RKO (cell line): ENCODE measurements at places on chromosomes 16 and 17.

DNA sequence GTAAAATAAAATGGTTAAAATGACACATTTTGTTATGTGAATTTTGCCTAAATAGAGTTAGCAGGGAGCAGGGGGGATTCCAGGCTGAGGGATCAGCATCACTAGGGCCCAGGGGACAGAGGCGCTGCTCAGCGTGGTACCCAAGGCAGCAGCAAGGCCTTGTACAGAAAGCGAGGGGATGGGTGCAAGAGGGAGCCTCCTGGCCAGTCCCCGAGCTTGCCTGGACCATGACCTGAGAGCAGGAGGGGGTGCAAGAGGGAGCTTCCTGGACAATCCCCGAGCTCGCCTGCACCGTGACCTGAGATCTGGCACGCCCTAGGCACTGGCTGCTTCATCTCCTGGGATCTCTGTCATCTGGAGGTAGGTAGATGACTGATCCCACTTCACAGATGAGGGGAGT is 17.3 kb upstream of the JPH3 start:
- DNase-seq = no peak

DNA sequence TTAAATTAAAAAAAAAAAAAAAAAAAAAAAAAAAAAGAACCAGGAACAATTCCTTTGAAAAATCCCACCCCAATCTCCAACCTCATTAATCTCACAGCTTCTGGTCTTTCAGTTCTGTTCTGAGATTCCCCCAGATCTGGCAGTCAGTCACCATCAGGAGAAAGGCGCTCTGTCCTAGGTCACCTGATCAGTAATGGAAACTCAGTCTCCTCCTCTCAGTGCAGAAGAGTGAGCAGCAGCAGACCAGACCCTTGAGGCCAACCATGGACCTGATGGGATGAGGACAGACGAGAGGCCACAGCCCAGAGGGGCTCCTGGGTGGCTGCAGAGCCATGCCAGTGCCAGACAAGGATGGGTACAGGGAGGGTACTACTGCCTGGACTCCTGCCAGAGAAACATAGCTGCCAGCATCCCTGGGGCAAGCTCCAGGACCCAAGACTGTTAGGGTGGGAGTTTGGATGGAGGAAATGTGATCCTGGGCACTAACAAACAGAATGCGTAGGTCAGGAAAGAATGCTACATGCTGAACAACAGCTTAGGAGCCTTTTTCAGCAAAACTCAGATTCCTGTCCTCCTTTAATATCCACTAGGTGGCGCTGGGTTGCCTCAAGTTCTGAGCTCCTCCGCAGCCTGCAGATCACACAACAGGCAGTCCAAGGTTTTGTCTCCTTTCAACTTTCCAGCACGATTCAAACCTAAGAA is 28.7 kb downstream of the MPG start:
- DNase-seq = peak; percentile 86

DNA sequence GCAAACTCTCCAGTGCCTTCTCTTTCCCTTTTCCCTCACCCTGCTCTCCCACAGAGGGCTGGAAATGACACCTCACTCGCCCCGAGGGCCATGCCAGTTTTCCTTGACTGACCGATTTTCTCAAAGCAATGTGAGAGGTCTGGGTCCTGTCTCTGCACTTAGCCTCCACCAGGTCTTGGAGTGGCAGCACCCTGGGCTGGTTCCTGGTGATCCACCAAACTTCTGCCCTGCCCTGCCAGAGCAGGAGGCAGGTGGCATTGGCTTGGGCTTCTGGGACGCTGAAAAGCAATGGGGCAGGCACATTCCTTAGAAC is 97.5 kb downstream of the RAB11FIP4 start:
- no peak for DNase-seq

GRCh38 chr16:5605404-5605803 is 507.8 kb upstream of the EEF2KMT start:
- DNase-seq = peak; percentile 27

GRCh38 chr17:82752371-82753200 is 721 bp downstream of the TBCD start:
- peak; percentile 38 for DNase-seq

DNA sequence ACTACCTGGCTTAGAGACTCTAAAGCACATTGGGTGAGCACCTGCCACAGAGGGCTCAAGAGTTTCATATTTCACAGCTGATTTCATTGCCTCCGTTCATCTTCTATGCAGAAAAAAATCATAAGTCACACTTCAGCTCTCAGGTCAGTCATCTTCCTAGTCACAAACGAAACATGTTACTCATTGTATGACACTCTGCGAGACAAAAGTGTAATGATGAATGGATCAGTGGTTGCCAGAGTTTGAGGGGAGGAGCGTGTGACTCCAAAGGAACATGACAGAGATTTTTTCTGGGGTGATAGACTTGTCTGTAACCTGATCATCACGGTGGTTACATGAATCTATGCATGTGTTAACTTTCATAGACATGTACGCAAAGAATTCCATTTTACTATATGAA is 195.2 kb upstream of the CNTNAP4 start:
- DNase-seq = peak; percentile 54

DNA sequence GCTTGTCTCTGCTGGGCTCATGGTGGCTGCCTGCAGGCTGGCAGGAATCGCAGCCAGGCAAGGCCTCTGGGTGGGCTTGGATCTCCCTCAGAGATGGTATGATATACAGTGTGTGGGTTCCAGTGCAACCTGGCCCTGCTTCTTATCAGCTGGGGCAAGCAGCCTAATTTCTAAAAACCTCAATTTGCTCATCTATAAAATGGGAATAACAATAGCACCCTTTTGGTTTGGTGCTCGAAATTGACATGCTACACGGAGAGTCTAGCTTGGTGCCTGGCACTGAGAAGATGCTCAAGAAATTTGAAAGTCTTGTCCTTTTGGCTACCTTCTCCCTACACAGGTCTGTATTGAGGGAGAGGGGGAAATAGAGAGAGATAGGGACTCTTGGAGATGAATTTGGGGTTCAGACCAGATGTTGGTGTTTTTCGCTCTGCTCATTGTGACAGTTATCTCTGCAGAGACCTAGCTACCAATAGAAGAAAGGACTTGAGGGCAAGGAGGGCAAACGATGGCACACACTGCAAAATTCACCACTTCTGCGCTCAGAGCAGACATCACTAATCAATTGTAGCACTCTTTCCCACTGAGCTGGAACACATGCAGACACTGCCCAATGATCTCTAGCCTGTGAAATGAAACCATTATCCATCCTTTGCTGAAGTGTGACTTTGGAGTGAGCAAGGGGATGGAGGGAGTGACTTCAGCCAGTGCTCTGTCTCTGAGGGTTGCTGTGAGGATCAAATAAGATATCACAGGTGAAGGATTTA is 15.6 kb downstream of the BEAN1 start:
- no peak for DNase-seq

- DNase-seq = no peak
These were observed 70.1 kb upstream of the CREBBP start for GRCh38 chr16:3950343-3951193.

DNA sequence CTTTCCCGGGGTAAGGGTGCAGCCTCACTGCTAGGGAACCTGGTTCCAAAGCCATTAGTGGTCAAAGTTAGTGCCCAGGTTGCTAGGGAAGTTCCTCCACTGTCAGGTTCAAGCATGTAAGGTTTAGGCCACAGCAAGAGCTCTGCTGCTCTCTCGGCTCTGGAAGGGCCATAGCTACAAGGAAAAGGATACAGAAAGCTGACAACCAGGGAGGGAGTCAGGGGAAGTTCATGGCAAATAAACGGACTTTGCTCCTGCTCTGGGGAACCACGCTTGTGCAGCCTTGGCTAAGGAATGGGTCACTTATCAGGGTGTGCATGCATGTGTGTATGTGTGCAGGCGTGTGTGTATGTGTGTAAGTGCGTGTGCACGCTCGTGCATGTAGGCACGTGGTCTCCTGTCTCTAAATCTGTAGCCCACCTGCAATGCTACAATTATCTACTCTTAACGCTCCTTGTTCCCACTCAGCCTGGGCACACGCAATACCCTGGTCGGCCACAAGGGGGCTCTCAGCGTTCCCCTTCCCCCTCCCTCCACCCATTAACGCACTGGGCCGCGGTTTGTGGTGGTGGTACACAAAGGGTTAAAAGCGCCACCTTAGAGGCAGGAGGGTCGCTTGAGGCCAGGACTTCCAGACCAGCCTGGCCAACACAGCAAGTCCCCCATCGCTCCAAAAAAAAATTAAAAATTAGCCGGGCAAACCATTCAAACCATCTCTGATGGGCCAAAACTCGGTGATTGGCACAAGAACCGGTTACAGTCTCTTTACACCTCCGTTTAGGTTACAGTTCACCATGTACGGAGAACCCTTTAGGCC is 48.4 kb upstream of the KDM8 start:
- peak; percentile 24 for DNase-seq

DNA sequence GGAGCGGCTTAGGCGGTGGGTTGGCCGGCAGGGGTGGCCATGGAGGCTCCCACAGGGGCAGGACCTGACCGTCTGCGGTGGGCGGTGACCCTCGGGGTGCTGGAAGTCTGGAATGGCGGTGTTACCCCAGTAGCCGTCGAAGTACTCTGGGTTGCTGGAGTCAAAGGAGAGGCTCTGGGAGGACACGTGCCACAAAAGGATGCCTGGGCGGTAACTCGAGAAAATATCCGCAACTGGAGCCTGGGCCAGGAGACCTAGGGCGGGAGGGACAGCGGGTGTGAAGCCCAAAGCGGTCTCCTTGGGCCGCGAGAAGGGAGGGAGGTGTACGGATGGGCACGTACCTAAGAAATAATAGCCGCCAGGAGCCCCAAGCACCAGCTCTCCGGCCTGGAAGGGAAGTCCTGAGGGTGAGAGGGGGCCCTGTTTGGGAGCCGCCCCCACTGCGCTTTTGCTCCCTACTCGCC is 4.6 kb downstream of the ITGA2B start:
- no peak for DNase-seq

DNA sequence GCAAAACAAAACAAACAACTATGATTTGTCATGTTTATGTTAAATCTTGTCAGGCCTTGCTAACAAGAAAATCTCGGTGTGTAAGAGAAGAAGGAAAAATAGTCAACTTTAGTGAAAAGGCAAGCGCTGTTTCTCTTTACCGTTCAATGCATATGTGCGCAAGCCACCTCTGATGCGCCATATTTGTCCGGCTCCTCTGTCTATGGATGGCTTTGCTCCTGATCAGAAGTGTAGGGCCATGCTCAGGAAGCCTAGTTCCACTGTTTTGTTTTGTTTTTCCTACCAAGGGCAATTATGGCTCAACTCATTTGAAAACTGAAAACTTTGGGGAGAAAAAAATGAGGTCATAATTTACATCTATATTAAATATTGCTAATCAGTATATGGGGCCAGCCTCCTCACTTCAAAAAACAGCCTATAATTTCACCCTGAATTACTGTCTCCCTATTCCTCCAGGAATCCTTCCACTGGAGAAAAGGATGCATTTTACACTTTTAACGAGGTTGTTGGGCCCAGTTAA is 4.5 kb downstream of the MAF start:
- no peak for DNase-seq

- DNase-seq = peak; percentile 64
These were observed at the start of gene SYNGR3 for GRCh38 chr16:1989209-1990100. Gene SYNGR3, plus strand, starts transcription at chr16:1989970. Its CDS starts 133 bp downstream, at chr16:1990103.

DNA sequence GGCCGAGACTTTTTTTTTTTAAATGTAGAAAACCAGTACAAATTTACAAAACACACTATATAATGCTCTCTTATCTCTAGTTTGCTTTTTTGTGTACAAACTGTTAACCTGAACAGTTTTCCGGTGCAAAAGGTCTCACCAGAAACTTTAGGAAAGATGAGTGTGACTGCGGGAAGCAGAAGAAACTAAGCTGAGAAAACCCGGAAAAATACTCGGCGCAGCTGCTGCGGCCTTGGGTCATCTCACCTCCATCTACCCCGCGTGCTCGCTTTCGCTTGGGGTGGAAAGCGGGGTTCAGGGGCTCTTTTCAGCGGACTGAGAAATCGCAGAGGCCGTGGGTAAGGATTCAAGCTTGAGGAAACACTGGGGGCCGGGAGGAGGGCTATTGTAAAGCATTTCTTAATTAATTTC is 1.8 kb downstream of the SALL1 start:
- DNase-seq = no peak

DNA sequence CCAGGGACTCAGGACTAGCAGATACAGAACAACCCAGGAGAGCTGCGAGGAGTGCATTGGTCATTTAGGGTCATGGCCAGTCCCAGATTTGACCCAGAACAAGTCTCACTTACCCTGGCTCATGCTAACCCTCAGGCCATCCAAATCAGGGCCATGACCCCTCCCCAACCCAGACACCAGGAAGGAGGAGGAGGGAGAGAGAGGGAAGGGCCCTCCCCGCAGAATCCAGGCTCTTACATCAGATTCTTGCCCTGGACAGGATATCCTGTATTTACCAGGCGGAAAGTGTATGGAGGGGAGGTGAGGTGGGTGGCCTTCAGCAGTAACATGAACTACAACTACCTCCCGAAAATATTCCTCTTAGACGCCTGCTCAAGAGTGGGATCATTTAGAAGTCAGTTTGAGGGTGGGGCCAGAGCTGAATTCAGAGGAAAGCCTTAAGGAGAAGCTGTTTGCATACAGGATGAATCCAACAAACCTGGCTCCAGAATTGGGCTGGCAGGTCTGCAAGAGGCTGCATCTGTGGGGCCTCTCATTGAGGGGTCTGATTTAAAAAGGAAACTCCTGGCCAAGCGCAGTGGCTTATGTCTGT is 2.1 kb downstream of the VAT1 start:
- no peak for DNase-seq

- DNase-seq = peak; percentile 33
These were observed 2.8 kb upstream of the RPS15A start for GRCh38 chr16:18792836-18793433.

DNA sequence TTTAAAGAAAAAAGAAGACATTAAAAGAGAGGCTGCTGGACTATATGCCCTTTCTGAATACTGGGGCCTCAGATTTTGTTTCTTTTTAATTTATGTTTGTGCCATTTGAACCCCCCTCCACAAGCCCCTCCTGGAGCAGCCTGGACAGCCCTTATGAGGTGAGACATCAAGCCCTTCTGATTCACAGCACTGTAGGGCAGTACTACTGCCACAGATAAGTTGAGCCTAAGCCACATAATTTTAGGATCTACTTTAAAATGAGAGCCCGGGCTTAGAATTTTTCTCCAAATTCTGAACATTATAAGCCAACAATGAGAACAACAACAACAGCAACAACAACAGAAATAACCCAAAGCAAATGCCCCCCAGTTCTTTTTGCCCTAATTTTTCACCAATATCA is 256.9 kb upstream of the SALL1 start:
- DNase-seq = no peak

GRCh38 chr17:77782201-77782600 is 176.3 kb upstream of the TNRC6C start:
- DNase-seq = no peak

DNA sequence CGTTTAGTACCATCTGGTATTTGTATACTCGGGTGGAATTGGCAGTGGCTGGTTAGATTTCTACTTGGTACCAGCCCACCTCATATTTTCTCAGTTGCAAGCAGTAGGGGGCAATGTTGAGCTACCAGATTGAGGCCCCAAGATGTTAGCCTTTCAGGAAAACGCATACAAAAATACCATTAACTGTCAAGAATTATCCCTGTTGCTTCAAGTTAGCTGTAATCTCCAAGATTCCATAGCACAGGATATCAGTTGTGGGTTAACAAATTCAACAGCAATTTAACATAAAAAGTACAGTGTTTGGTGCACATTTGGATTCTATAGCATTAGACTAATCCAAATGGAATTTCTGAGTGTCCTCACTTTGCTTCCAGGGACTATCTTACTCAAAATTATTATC is 188.2 kb downstream of the FTO start:
- peak; percentile 2 for DNase-seq

- DNase-seq = no peak
These were observed 15.4 kb downstream of the GPT2 start for GRCh38 chr16:46899443-46900143.
